ENCODE measurements at places on chromosomes 16 and 17.

DNA sequence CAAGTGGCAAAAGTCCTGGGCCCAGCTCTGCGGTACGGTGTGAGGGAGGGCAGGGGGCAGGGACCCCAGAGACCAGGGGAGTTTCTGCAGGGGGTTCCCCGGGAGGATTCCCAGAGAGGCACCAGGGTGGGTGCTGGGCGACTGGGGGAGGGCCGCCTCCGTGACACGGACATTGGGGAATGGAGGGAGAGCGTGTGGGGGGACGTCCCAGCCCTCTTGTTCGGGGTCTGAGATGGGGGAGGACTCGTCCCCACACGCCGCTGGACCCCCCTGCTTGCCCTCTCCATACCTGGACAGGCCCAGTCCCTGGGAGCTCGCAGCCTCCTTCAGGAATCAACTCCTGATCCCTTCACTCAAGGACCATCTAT lies 26.3 kb upstream of the C1QTNF8 start:
- DNase-seq: no peak
- no peak overlapping the region for H3K27ac ChIP-seq
- H3K4me1 ChIP-seq: no peaks in the 10 kb centered on the region
- no peaks in the 10 kb centered on the region for H3K36me3 ChIP-seq
- H3K27me3 ChIP-seq: no peaks in the 10 kb centered on the region
- no peak overlapping the region for H3K4me3 ChIP-seq

- H3K4me1 ChIP-seq: peaks cover 20% of the 10 kb centered on the region
- H3K27ac ChIP-seq: no peak overlapping the region
- no peak for DNase-seq
- no peak overlapping the region for H3K4me3 ChIP-seq
These were observed 3.5 kb downstream of the IRX3 start for GRCh38 chr16:54282928-54283724.

DNA sequence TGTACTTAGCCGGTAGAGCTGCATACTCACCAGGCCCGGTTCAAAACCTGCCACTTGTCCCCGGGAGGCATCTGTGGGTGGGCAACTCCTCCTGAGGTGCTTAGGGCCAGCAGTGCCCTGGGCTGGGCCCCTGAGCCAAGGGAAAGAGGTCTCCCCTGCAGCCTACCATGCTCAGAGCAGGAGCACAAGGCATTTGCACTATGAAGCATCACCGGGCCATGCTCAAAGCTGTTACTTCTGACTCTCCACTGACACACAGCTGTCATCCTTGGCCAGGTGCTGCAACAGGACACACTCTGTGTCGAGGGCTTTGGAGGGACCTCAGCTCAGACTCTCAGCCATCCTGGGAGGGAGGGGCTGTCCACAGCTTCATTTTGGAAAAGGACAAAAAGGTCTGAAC lies 37.2 kb downstream of the SLC38A8 start:
- peaks cover 2% of the 10 kb centered on the region for H3K27me3 ChIP-seq
- no peaks in the 10 kb centered on the region for H3K36me3 ChIP-seq
- H3K4me3 ChIP-seq: no peak overlapping the region
- no peak for DNase-seq

DNA sequence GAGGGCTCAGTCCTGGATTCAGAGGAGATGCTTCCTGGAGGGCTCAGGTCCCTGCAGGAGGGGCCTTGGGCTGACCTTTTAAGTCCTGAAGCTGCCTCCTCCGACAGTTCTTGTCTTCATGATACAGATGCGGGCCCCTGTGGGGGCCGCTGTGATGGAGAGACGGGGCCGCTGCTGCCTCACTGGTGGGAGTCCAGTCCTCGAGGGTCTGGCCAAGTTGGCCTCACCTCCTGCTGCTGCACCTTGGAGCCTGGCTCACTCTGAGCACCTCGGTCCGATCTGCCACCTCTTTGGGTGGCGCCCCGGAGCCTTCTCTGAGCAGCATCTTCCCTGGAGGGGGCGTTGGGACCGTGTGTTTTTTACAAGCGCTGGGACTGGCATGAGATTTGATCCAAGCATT lies 79.1 kb downstream of the KLHDC4 start:
- no peak overlapping the region for H3K27ac ChIP-seq
- H3K4me1 ChIP-seq: peaks cover 6% of the 10 kb centered on the region
- no peak overlapping the region for H3K4me3 ChIP-seq

GRCh38 chr17:17514993-17515933 lies 19.1 kb upstream of the RASD1 start:
- DNase-seq: no peak
- no peak overlapping the region for H3K27ac ChIP-seq
- no peak overlapping the region for H3K4me3 ChIP-seq
- no peaks in the 10 kb centered on the region for H3K36me3 ChIP-seq
- no peaks in the 10 kb centered on the region for H3K27me3 ChIP-seq
- H3K4me1 ChIP-seq: peaks cover 12% of the 10 kb centered on the region

- H3K4me1 ChIP-seq: no peaks in the 10 kb centered on the region
- DNase-seq: no peak
- H3K27ac ChIP-seq: no peak overlapping the region
- H3K4me3 ChIP-seq: no peak overlapping the region
- no peaks in the 10 kb centered on the region for H3K27me3 ChIP-seq
These were observed 19.9 kb downstream of the DHRS7C start for GRCh38 chr17:9771465-9771864.

DNA sequence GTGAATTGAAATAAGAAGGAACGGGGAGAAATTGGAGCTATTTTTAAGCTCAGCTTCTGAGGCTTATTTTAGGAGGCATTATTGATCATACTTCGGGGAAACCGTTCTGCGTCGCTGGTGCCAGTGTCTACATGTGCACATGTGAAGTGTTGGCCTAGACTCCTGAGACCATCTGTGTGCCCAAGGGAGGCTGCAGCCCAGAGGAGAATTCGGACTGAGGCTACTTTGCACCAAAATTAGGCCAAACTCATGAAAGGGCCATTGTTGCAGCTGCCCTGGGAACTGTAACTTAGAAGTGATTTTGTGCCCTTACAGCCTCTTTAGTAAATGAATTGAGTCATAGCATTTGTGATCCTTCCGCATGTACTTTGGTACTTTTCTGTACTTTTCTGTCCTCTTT lies 102.0 kb upstream of the NOL11 start:
- no peak overlapping the region for H3K27ac ChIP-seq
- no peak for DNase-seq
- H3K36me3 ChIP-seq: peaks cover 4% of the 10 kb centered on the region
- no peaks in the 10 kb centered on the region for H3K27me3 ChIP-seq
- H3K4me1 ChIP-seq: peaks cover 6% of the 10 kb centered on the region
- H3K4me3 ChIP-seq: no peak overlapping the region

DNA sequence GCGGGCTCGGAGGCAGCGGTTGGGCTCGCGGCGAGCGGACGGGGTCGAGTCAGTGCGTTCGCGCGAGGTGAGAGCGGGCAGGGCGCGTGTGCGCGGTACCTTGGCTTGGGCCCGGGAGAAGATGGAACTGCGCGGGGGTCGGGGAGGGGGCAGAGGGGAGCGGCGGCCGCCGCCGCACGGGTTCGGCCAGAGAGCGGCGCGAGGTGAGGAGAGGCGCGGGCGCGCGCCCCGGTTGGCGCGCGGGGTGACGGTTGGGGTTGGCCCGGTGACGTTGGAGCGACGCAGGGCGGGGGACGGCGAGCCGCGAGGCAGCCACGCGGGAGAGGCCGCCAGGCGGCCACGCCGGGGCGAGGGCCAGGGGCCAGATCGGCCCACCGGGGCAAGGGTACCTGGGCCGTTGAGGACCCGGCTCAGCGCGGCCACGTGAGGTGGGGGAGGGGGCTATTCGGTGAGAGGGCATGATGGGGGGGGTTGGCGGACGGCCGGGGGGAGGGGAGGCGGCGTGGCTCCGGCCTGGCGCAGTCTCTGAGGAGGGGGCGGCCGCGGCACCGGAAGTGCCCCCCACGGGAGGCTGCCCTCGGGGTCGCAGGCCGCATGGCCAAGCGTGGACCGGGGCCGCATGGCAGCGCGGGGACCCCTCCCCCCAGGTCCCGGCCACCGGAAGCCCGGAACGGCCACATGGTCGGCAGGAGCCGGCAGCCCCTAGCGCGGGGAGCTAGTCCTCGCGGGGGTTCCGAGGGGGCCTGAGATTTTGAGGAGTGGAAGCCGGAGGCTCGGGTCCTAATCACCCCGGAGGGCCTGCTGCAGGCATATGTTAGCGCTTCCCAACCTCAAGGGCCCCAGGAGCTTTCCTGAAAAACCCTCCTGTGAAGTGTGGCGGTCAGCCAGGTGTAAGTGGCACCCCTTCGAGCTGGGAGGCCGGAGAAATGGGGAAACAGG lies 527 bp downstream of the EIF5A start:
- no peaks in the 10 kb centered on the region for H3K27me3 ChIP-seq
- peaks cover 46% of the 10 kb centered on the region for H3K4me1 ChIP-seq
- peak; percentile 63 for DNase-seq
- H3K4me3 ChIP-seq: peak overlapping the region; percentile 93
- peaks cover 45% of the 10 kb centered on the region for H3K36me3 ChIP-seq
- H3K27ac ChIP-seq: peak overlapping the region; percentile 99

DNA sequence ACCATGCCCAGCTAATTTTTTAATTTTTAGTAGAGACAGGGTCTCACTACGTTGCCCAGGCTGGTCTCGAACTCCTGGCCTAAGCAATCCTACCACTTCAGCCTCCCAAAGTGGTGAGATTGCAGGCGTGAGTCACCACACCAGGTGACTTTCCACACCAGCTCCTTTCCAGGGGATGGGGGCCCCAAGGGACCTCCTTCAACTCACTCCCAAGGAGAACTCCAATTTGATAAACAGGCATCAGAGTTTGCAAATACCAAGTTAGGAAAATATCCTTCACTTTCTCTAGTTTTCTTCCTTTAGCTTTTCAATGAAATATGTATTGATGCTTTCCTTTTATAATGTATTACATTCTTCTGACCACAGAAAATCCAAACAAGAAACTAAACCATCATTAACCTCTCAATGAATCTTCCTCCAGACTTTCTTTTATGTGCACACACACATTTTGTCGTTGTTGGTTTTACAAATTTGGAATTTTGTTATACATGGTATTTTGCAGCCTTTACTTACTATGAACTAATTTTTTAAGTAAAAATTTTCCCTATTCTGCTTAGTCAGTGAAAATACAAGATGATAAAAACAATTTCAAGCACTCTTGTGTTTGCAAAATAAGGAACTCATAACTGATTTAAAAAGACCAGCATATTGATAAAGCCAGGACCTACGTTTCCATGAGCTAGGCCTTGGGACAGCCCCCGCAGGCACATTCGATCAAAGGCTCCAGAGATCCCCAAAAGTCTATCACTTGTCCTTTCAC lies 32.0 kb downstream of the GAS7 start:
- H3K27me3 ChIP-seq: peaks cover 17% of the 10 kb centered on the region
- H3K4me1 ChIP-seq: peaks cover 5% of the 10 kb centered on the region
- peaks cover 2% of the 10 kb centered on the region for H3K36me3 ChIP-seq
- H3K4me3 ChIP-seq: no peak overlapping the region

- no peaks in the 10 kb centered on the region for H3K36me3 ChIP-seq
- no peak overlapping the region for H3K4me3 ChIP-seq
- no peak overlapping the region for H3K27ac ChIP-seq
- DNase-seq: no peak
These were observed 27.8 kb downstream of the MARCHF10 start for GRCh38 chr17:62780269-62780668.

Data from activated CD8-positive, alpha-beta T cell treated with anti-CD3 and anti-CD28 coated beads, Interleukin-2, amount 10 ng/mL, durations not matched to agents 7 days and 5 days (primary cell).